ENCODE measurements at places on chromosomes 1 and 21. TPM values are rescaled to one million over a fixed set of nuclear protein-coding genes. Genes with fewer than 3 reads are reported as not detected.

RHD gene
- not detected for total RNA-seq

AUNIP gene
- total RNA-seq, result 2.2 TPM

HSPB7 gene
- 35.7 TPM for total RNA-seq

PLPP3 gene
- total RNA-seq, result 156 TPM

OR2L8 gene
- total RNA-seq, result not detected

TSNAX gene
- 39.4 TPM for total RNA-seq

LCE1F gene
- total RNA-seq, result not detected

LHX8 gene
- not detected for total RNA-seq

LCE1D gene
- not detected for total RNA-seq

FMN2 gene
- 141 TPM for total RNA-seq

COL8A2 gene
- 30.5 TPM for total RNA-seq

IL24 gene
- total RNA-seq, result 2.4 TPM

HSD11B1 gene
- 0.54 TPM for total RNA-seq

TMEM240 gene
- 3.3 TPM for total RNA-seq

FAAH gene
- total RNA-seq, result 0.97 TPM

SLC22A15 gene
- total RNA-seq, result 14.7 TPM

RCSD1 gene
- not detected for total RNA-seq

FCRL5 gene
- total RNA-seq, result not detected

TNFRSF9 gene
- not detected for total RNA-seq

S100A7A gene
- not detected for total RNA-seq

FAM151A gene
- total RNA-seq, result not detected

NDUFV3 gene
- total RNA-seq, result 56.8 TPM

CASQ1 gene
- 0.51 TPM for total RNA-seq

PFDN2 gene
- 35.9 TPM for total RNA-seq

CASP9 gene
- total RNA-seq, result 15.8 TPM

CFHR4 gene
- not detected for total RNA-seq

LAD1 gene
- total RNA-seq, result not detected

DYRK1A gene
- total RNA-seq, result 41.3 TPM

PODN gene
- 54.8 TPM for total RNA-seq

CELA3A gene
- not detected for total RNA-seq

COPA gene
- total RNA-seq, result 214 TPM

MMEL1 gene
- total RNA-seq, result not detected

CD1E gene
- total RNA-seq, result not detected

CHI3L1 gene
- total RNA-seq, result 0.22 TPM

ENAH gene
- total RNA-seq, result 113 TPM

MYBPH gene
- 1.4 TPM for total RNA-seq

ESPN gene
- not detected for total RNA-seq

PHC2 gene
- 82.2 TPM for total RNA-seq

CRP gene
- total RNA-seq, result not detected

GSTM2 gene
- 27.7 TPM for total RNA-seq

EXO5 gene
- total RNA-seq, result 6.6 TPM

IL12RB2 gene
- total RNA-seq, result not detected

TRIM58 gene
- total RNA-seq, result not detected

FAM43B gene
- not detected for total RNA-seq

ARHGEF19 gene
- total RNA-seq, result 12.1 TPM

ROR1 gene
- 12.0 TPM for total RNA-seq

OR10J1 gene
- total RNA-seq, result not detected

MMP23B gene
- total RNA-seq, result not detected

FAM72C gene
- total RNA-seq, result not detected

CHML gene
- 7.2 TPM for total RNA-seq

NLRP3 gene
- 0.76 TPM for total RNA-seq

STRIP1 gene
- total RNA-seq, result 41.9 TPM

FAM72D gene
- total RNA-seq, result 1.1 TPM

S100A7 gene
- not detected for total RNA-seq

TIE1 gene
- total RNA-seq, result not detected

SPATC1L gene
- 5.3 TPM for total RNA-seq

OR6N1 gene
- not detected for total RNA-seq

BMP8B gene
- not detected for total RNA-seq

CDCA8 gene
- total RNA-seq, result 4.4 TPM

SPRR4 gene
- not detected for total RNA-seq
